Stimulated activated CD4-positive, alpha-beta T cell treated with anti-CD3 and anti-CD28 coated beads, TNF-alpha, amount 100 ng/mL, for 1 hour (primary cell): ENCODE measurements at places on chromosomes 11 and 22.
A peak's percentile ranks its signal among the peaks of the same experiment; 100 is the strongest.

GRCh38 chr22:26665813-26666231 is 8.4 kb downstream of the MIAT start:
- DNase-seq = no peak

GRCh38 chr11:10797001-10797400 is 11.7 kb downstream of the EIF4G2 start:
- no peak for DNase-seq

DNA sequence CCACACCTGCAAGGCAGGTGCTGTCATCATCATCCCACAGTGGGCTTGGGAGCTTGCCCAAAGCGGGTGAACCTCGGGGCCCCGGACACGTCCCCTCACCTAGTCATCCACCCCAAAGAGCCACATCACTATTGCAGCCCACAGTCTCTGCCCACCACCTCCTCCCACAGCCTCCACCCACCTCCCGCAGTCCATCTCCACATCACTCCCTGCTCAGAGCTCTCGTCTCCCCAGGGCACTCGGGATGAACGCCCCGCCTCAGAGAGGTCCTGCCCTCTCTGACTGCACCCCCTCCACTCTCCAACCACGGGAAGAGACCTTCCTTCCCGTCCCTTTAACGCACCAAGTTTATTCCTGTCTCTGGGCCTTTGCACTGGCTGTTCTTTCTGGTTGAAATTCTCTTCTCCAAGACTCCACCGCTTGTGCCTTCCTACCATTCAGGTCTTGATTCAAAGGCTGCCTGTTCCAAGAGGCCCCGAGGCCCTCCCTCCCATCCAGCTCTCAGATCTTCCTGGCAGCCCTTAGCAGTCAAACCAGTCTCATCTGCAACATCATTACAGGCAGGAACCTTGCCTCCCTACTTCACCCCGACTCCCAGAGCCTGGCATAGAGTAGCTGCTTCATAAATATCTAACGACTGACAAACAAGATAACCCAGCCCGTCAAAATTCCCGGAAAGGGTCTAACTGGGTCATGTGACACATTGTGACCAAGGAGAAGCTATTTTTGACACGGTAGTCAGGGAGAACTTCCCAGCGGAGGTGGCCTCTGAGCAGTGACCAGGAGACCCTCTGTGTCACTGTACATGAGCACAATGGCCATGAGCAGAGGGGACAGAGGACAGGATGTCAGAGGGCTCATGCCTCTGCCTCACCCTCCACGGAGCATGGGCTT is 11.1 kb downstream of the KCNJ4 start:
- no peak for DNase-seq

- DNase-seq = no peak
Measured at GRCh38 chr11:2489083-2489482, 44.3 kb downstream of the KCNQ1 start.

DNA sequence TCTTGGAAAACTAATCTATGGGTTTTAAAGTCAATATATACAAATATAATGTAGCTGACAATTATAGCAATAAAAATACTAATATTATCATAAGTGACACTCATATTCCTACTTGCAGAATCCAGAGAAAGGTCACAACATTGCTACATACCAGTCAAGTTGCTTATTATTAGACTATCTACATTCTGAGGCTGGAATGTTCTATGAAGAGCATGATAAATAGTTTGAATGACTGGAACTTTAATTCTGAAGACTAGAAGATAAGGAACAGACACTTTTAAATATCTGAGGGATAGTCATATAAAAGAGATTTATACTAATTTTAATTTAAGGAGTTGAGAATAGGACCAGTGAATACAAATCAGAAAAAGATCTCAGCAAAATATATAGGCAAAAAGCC is 146.0 kb downstream of the GUCY1A2 start:
- no peak for DNase-seq

DNA sequence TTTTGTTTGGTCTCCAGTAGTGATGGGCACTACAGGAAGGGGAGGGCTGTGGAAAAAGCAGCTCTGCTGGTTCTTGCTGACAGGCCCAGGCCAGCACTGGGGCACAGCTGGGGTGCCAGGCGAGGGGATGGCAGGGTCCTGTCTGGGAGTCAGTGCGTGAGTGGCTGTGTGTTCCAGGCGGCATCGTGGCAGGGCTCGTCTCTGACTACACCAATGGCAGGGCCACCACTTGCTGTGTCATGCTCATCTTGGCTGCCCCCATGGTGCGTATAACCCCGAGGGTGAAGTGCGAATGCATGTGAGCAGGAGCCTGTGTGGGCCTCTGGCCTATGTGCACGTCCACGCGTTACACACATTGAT is 20.9 kb downstream of the SLC37A2 start:
- no peak for DNase-seq

DNA sequence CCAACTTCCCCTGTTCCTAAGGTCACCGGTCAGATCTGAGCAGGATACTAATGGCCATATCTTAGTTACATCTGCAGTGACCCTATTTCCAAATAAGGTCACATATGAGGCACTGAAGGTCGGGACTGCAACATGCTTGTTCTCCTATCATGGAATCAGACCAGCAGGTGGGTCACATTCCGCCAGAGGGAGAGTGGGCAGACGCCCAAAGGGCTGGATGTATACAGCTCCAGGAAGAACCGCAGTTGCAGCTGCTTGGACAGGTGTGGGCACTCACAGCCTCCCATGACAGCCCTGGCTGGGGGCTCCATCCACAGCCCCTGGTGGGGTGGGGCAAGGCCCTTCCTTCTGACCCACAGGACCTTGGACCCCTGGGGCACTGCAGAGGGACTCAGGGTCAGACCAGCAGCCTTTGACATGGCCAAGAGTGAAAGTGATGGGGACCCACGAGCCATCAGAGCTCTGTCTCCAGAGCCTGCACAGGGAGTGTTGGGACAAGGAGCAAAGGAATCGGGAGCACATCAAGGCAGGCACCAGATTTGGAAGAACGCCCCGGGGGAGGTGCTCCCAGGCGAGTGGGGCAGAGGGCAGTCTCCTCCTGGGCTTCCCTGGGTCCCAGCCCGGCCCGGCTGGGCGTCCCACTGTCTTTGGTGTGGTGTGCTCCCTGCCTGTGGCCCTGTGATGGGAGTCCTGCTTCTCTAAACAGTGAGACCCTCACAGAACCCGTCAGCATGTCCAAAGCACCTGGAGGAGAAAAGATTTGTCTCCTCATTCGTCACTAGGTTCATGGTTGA is 13.3 kb upstream of the CD81 start:
- DNase-seq = no peak

DNA sequence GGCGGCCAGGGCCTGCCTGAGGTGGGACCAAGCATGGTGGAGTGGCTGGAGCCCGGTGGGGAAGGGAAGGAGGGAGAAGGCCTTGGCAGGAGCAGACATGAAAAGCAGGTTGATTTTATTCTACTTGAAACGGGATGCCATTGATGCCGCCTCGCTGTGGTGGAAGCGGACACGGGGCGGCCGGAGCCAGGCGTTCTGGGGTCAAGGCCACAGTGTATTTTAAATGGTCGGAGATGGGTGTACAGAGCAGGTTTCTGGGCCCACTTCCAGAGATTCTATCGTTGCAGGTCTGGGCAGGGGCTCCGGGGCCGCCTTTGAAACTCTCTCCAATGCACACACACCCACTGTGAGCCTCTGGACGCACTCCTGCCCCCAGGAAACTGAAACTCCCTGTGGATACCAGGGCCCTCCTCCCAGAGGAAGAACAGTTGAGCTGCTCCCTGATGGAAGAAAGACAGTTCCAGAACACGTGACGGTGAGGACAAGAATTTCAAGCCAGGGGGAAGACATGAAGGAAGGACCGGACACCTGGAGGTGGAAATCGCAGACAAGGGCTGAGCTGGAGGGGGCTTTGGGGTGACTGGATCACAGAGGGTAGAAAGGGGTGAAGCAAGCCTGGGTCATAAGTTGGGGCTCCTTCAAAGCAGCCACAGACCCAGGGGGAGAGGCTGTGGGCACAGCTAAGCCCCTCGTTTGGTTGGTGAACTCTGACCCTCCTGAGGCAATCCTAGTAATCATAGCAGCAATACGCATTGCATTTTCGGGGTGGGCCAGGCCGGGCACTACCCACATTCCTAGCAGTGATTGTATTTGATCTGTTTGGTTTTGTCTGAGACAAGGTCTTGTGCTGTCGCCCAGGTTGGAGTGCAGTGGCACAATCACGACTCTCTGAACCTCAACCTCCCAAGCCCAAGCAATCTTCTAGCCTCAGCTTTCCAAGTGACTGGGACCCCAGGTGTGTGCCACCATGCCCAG is 12.3 kb upstream of the LINC01488 start:
- no peak for DNase-seq

DNA sequence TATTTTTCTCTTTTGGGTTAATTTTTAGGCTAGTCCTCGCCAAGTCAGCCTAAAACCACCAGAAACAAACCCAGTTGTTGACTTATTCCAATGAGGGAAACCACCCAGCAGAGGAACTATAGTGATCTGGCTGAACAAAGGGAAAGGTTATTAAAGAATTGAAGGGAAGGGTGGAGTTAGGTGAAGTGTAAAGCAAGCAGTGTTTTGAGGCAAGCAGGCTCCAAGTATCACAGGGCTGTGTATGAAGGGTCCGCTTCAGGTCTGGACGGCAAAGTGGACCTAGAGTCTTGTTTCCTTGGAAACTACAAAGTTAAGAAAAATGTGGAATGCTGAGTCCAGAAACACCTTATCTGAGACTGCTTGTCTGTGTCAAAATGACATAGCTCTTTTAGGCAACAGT is 3.2 kb upstream of the TCN2 start:
- DNase-seq = no peak

DNA sequence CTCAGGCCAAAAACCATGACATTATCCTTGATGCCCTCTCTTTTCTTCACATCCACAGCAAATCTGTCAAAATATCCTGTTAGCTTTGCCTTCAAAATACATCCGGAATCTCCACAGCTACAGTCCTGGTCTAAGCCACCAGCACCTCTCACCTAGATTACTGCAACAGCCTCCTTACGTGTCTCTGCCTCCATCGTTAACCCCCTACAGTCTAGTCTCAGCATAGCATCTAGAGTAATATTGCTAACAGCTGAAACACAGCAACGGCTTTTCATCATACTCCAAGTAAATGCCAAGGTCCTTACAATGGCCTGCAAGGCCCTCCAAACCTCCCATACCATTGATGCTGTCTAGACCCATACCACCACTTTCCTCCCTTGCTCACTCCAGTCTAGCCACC is 4.4 kb downstream of the TSG101 start:
- DNase-seq = no peak

- no peak for DNase-seq
Measured at GRCh38 chr11:129282634-129283033, 90.5 kb upstream of the ARHGAP32 start.

GRCh38 chr11:127074151-127074761 is 73.7 kb upstream of the KIRREL3 start:
- DNase-seq = no peak

DNA sequence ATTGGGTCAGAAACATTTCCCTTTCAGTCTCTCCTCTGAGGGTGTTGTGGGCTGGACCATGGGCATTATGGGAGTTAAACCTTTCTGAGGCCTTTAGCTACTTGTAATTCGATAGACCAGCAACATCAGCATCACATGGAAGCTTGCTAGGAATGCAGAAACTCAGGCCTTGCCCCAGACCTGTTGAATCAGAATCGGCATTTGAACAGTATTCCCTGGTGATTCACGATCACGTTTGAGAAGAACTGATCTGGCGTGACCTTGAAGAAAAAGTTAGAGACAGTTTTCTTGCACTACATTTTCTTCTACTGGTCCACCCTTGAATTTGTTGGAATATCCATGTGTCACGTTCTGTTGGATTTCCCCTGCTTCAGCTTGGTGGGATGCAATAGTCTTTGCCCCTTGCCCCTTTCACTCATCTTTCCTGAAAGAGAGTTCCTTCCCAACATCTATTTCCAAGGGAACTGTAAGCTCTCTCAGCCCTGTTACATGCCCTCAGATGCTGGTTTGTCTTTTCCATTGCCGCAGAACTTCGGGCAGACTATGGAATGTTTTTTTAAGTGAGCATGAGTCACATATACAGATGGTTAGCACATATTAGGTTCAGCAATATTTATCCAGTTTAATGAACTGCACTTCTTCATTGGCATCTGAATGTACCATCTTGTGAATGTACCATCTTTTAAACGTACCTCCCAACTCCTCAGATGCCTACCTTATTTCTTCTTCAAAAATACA is 23.9 kb downstream of the EHF start:
- no peak for DNase-seq

DNA sequence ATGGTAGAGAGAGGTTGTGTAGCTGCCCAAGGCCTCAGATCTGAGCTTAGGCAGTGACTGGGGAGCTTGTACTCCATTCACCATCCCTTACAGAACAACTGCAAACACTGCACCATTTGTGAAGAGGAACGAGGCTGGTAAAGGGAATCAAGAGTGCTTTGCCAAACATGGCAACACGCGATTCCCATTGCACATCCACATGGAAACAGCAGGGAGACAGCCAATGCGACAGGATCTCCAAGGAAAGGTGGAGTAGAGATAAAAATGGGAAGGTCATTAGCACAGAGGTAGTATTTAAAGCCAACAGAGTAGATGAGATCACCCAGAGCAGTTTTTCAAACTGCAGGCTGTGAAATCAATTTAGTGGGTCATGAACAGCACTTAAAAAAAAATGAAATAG is 42.0 kb downstream of the TCF20 start:
- DNase-seq = no peak

DNA sequence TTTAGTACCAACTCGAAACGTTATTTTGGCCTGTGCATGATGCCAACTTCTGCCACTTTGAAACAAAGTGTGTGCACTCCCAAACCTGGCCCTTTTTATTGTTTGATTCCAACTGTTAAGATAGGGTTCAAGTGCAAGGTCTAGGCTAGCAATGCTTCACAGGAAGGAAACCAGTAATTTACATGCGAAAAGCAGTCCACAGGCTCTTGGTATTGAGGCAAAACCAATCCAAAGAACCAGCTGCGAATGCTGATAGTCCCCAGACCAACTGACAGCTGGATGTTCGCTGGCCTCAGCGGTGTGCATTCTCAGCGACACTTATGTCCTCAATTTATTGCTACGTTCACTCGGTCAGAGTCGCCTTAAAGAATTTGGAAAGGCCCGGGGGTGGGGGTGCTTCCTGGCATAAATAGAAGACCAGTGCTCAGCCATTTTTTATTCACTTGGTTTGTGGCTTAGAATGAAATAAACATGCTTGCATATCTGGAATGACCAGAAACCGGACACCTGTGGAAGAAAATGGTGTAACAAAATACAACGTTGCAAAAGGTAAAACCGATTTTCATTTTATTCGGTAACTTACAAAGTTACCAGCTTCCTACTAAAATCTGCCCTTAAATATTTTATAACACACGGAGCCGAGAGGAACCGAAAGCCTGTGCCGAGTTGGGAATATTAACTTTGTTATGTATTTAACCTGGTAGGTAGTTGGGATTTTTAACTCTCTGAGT is 1.6 kb downstream of the CPT1A start:
- no peak for DNase-seq

- DNase-seq = no peak
Measured at GRCh38 chr22:42217019-42217751, 53.3 kb downstream of the TCF20 start.

GRCh38 chr11:36885154-36885553 is 287.1 kb upstream of the RAG2 start:
- no peak for DNase-seq

- DNase-seq = peak; percentile 22
Measured at GRCh38 chr22:32796865-32797573, 4.5 kb upstream of the TIMP3 start.

- no peak for DNase-seq
Measured at GRCh38 chr11:96014217-96014616, 90.3 kb upstream of the MTMR2 start.
